Head of caudate nucleus (tissue), 42 donors: ENCODE measurements at places on chromosomes 4 and X.

- no peak for DNase-seq
Measured at GRCh38 chr4:175443547-175443946, 368.5 kb downstream of the GPM6A start.

- no peak for DNase-seq
Measured at GRCh38 chrX:56468441-56468840, 95.0 kb upstream of the UBQLN2 start.

DNA sequence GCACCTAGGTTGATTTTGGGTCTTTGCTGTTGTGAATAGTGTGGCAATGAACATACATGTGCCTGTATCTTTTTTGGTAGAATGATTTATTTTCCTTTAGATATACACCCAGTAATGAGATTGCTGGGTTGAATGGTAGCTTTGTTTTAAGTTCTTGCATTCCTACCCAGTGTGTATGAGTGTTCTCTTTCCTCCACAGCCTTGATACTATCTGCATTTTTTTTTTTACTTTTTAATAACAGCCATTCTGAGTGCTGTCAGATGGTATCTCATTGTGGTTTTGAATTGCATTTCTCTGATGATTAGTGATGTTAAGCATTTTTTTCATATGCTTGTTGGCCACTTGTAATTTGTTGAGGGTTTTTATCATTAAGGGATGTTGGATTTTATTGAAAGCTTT, 351.8 kb upstream of the GNPDA2 start:
- no peak for DNase-seq

- peak; percentile 55 for DNase-seq
Measured at GRCh38 chr4:67393699-67394281, 151.5 kb downstream of the CENPC start.

DNA sequence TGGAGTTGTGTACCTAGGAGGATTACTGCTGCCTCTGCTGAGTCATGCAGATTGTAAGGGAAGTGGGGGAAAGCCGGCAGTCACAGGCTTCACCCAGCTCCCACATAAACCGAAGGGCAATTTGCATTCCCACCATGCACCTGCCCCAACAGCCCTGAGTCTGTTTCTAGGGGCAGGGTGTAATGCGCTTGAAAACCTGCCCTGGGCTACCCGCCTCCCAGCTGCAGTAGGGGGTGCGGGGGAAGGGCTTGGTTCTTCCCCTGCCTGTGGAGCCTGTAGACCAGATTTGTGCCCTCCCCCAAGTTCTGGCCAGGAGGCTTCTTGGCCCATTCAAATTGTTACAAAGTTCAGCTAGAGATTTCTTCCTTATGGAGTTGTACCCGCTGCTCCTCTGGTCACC, 269.2 kb upstream of the DDX53 start:
- DNase-seq: no peak

DNA sequence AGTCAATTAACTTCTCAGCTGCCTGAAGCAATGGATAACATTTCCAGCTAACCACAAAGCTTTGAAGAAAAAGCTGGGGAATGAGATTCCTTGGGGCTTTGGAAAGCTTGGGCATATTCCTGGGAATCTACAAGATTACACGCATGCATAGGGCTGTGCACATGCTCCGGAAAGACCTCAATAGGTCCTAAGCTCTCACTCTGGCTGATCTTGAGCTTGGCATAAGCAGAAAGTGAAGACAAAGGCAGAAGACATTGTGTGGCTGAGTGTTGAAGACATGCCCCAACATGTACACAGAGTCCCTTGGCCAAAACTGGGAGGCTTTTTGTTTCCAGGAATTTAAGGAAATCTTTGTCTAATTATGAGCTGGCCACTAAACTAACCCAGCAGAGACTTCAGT, 31.2 kb downstream of the ATG4A start:
- no peak for DNase-seq

DNA sequence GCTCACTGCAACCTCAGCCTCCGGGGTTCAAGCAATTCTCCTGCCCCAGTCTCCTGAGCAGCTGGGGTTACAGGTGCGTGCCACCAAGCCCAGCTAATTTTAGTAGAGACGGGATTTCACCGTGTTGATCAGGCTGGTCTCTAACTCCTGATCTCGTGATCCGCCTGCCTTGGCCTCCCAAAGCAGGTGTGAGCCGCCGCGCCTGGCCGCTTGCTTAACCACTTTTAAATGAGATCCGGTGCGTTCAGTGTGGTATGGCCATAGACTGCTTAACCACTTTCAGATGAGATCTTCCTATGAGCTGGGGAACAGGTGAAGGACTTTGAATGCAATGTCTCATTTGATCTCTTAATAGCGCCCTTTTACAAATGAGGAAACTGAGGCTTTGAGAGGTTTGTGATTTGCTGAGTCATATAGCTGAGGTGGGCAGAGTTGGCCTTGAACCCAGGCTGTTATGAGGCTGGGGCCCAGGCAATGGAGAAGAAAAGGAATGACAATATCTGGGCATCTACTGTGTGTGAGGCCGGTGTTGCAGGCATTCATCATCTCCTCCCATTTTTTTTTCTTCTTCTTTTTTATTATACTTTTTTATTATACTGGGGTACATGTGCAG, 41.9 kb upstream of the NSG1 start:
- DNase-seq: no peak

DNA sequence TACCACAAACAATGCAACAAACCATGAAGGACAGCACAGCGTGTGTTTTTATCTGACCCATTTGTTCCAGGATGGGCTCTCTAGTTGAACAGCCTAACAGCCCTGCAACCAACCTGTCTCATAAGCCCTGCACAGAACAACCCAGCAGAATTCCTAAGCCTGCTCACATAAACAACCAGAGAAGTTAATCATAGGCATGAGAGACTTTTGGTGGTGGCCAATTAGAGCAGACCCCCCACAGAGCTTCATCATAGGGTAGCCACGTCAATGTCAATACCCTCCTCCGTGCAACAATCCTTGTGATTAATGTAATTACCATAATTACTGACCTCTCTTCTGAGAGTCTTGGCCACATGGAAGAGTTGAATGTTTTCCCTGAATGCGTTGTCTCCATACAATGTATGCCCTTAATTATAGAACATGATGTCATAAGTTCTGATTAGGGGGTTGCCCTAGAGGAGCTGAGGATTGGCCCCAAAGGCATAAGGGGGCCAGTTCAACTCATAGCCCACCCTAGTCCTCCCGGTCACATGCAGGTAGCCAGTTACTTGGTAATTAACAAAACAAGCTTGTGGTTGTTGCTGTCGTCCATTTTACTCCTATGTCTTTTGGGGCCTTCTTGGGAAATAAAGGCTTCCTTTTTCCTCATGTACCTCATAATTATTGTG, 92.7 kb downstream of the SYNPO2 start:
- DNase-seq: no peak

- DNase-seq: no peak
Measured at GRCh38 chr4:98469771-98470170, 188.6 kb downstream of the TSPAN5 start.

GRCh38 chr4:120960656-120961267, 38.2 kb upstream of the PRDM5 start:
- DNase-seq: no peak

DNA sequence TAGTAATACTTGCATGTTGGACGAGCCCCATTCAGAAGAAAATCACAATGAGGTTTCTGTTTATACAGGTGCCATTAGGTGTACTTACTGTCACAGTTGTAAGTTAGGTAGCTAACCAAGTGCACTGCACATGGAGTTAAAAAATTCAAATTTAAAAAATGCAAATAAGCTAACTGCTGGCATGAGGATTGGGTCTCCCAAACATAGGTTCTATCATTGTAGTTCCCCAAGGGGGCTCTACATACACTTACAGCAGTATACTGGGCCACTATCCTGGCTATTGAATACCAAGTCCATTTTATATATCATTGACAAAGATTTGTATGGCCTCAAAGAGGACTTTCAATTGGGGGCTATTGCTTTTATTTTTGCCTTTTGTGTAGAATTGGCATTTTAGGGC, 153.4 kb downstream of the FMR1NB start:
- DNase-seq: no peak

DNA sequence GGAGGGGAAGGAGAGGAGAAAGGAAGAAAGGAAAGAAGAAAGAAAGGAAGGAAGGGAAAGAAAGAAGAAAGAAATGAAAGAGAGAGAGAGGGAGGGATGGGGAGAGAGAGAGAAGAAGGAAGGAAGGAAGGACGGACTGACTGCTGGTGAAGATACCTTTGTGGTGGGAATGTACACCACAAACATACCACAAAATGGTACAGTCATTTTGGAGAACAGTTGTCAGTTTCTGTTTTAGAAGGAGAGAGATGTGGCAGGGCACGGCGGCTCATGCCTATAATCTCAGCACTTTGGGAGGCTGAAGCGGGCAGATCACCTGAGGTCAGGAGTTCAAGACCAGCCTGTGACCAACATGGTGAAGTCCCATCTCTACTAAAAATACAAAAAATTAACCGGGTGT, 40.0 kb upstream of the SHISA3 start:
- DNase-seq: no peak

DNA sequence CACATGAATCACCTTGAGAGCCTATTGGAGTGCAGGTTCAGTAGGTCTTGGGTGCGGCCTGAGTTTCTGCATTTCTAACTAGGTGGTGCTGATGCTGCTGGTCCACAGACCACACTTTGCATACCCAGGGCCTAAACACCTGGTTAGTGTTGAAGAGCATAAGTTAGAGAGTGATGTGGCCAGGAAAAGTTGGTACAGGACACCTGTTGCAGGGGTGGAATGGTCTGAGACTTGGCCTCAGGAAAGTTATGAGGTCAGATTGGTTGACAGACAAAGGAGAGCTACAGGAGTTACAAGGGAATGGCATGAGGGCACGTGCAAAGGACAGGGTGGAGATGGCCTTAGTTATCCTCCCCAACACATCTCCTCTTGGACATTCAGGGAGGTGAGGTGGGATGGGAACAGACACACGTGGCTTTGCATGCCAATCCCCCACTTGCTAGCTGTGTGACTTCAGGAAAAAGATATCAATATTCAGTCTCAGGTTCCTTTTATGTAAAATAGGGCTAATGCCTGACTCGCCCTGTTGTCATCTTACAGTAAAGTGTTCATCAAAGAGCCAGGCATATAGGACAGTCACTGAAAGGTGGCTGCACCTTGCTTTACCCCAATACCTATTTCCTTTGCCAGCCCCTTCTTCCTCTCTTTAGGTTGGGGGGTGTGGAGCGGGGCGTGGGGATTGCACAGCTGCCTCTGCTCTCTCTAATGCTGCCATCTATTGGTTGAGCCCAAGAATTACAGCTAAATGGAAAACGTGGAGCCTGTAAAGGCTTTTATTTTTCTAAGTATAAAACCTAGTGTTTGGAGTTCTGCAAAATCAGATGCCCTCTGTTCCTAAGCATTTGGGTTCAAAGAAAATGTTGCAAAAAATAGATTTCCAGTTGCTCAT, 47.5 kb downstream of the ATG4A start:
- DNase-seq: no peak

DNA sequence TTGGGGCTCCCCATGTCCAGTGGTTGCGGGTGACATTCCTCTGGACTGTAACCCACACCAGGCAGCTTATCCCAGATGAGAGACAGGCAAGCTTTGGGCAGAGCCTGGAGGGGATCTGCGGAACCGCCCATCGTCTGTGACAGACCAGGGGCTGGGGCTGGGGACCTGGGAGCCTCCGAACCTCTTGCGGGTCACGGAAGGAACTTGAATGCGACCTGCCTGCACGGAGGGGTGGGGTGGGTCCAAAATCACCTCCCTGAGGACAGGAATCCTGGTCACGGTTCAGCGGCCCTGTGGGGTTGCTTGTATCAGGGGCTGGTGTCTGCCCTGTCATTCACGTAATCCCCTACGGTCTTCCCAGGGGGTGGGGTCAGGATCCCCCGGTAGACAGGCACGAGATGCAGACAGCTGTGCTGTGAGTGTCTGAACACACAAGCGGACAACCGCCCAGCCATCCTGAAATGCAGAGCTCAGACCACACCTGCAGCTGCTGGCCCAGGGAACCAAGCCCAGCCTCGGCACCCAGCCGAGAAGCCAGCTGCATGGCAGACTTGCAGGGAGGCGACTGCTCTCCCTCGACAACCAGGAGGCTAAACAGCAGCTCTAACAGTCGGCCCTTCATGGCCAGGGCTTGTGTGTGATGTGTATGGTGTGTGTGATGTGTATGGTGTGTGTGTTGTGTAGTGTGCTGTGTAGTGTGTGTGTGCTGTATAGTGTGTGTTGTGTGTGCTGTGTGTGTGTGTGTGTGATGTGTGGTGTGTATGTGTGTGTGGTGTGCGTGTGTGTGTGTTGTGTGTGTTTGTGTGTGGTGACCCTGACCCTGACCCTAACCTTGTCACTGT, 105.9 kb upstream of the ADRA2C start:
- DNase-seq: peak; percentile 64

GRCh38 chrX:110462957-110463356, 104.3 kb downstream of the RTL9 start:
- DNase-seq: no peak

DNA sequence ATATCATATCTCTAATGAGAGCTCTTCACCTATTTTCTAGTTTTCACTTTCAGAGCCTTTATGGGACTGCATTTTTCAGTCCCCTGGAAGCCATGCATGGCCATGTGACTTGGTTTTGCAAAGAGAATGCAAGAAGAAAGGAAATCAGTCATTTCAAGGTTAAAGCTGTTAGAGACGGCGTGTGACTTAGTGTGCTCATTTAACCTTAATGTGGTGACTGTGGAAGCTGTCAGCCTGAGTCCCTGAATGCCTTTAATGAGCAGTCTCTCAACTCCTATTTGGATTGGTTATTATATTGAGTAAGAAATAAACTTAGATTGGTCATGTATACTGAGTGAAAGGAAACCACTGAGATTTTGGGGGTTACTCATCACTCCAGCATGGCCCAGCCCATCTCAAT, 212.7 kb downstream of the KCNIP4 start:
- no peak for DNase-seq

DNA sequence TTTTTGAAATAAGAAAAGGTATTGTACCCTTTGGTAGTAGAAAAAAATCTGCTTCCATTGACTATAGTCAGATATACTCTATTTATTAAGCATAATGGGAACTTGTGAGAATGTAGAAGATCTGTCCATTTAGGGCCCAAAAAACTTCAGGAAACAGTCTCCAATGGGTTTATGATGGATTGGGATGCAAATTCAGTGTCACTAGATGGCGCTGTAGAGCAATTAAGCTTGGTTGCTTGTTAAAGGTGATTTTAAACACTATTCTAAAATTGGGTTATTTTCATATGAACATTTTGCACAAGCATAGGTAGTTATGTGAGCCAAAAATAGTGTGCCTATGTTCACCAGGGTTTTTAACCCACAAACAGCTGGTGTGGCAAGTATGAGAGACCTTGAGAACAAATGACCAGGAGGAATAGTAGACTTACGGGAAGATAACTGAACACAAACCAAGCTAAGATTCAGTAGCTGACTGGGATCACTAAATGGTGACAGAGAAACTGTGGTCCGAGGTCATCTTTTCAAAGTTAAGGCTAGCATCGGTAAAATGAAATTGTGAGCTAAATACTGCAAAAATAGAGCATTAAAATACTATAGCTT, 80.3 kb upstream of the LSM6 start:
- no peak for DNase-seq

GRCh38 chr4:79317711-79318110, 8.2 kb downstream of the NAA11 start:
- DNase-seq: no peak

- DNase-seq: peak; percentile 39
Measured at GRCh38 chr4:5933116-5933515, 40.2 kb upstream of the CRMP1 start.

GRCh38 chrX:21373637-21374162, 518 bp upstream of the CNKSR2 start:
- peak; percentile 8 for DNase-seq
